ENCODE measurements at places on chromosomes 5 and 9. TPM values are rescaled to one million over a fixed set of nuclear protein-coding genes. Genes with fewer than 3 reads are reported as not detected.

Gene DPYSL3
- 4.8 TPM for polyA plus RNA-seq

Gene PARP8
- 4.7 TPM for polyA plus RNA-seq

Gene INIP
- polyA plus RNA-seq, result 5.2 TPM

Gene SLC24A2
- polyA plus RNA-seq, result under 0.01 TPM

Gene LCN9
- polyA plus RNA-seq, result not detected

Gene PCDHGA5
- 0.40 TPM for polyA plus RNA-seq

Gene SLC36A2
- not detected for polyA plus RNA-seq

Gene PCDHA7
- 0.49 TPM for polyA plus RNA-seq

Gene MSX2
- 0.47 TPM for polyA plus RNA-seq

Gene BAAT
- polyA plus RNA-seq, result 1.4 TPM

Gene POLR3G
- polyA plus RNA-seq, result 0.53 TPM

Gene DND1
- polyA plus RNA-seq, result 3.5 TPM

Gene RUSC2
- polyA plus RNA-seq, result 24.0 TPM

Gene VCAN
- polyA plus RNA-seq, result 0.84 TPM

Measured in pancreas (tissue), 10 donors.